Panc1 (cell line): ENCODE measurements at places on chromosomes 1 and 21.

GRCh38 chr1:241722947-241723346 is 70.9 kb downstream of the WDR64 start:
- no peak for DNase-seq

- DNase-seq = no peak
Measured at GRCh38 chr1:92051948-92052347, 22.2 kb downstream of the EPHX4 start.

- no peak for DNase-seq
Measured at GRCh38 chr1:167482184-167482583, 36.1 kb downstream of the CD247 start.

- peak; percentile 35 for DNase-seq
Measured at GRCh38 chr1:222521299-222522104, 26.4 kb downstream of the HHIPL2 start.

- DNase-seq = no peak
Measured at GRCh38 chr1:220294846-220295301, 22.6 kb upstream of the RAB3GAP2 start.

- DNase-seq = no peak
Measured at GRCh38 chr1:14098294-14098913, 398.4 kb downstream of the PRDM2 start.

- no peak for DNase-seq
Measured at GRCh38 chr1:31532173-31532572, 44.1 kb upstream of the TINAGL1 start.

DNA sequence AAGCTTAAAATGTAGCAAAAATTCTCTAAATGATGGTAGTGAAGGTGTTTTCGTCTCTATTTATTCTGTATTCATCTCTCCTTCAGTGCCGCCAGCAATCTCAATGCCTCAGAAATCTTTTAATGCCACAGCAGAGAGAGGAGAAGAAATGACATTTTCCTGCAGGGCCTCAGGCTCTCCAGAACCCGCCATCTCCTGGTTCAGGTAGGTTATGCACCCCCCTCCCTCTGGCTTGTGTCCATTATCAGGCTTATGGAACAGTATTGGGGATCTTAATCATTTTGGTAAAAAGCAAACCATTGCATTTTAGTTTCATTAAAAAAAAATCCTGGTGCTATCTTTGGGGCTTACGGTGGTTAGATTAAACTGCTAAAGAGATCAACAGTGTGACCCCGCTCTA is 326.1 kb downstream of the NCAM2 start:
- DNase-seq = no peak

DNA sequence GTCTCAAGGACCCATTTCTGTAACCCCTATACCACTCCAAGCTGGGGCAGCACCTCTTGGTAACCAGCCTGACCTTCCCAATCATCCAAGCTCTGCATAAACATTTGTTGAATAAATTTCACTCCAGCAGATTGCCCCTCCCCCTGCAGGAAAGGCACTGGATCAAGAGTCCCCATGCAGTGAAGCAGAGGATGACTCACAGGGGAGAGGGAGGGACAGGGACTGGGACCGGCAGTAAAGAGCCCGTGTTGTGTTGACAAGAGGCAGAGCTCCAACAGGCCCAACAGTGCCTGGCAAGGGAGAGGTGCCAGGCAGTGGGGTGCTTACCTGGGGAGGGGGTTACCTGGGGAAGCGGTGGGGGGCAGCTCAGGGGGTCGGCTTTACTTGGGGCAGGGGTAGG is 32.3 kb downstream of the SLC9A1 start:
- DNase-seq = peak; percentile 45

DNA sequence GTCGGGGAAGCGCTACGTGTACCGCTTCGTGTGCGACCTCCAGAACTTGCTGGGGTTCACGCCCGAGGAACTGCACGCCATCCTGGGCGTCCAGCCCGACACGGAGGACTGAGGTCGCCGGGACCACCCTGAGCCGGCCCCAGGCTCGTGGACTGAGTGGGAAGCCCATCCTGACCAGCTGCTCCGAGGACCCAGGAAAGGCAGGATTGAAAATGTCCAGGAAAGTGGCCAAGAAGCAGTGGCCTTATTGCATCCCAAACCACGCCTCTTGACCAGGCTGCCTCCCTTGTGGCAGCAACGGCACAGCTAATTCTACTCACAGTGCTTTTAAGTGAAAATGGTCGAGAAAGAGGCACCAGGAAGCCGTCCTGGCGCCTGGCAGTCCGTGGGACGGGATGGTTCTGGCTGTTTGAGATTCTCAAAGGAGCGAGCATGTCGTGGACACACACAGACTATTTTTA is 17.1 kb downstream of the ETS2 start:
- no peak for DNase-seq

- DNase-seq = peak; percentile 10
Measured at GRCh38 chr1:173914366-173914871, 2.7 kb downstream of the SERPINC1 start.

GRCh38 chr21:26110715-26111114 is 59.9 kb downstream of the APP start:
- DNase-seq = no peak

DNA sequence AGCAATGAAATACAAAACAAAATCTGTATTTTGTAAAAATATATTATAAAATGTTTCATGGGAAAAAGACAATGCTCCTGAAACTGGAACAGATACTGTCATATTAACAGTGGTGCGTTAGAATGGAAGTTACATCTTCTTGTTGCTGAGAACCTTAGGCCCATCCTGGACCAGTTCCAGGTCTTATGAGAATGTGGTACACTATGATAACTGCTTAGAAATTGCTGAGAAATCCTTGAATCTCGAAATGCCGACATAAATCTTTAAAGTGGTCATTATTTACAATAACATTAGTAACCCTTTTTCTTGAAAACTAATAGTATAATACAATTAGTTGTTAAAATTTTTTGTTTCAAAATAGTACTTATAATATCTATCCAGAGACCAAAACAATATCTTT is 747.9 kb upstream of the NCAM2 start:
- DNase-seq = no peak
